NCI-H1417 (cell line): ENCODE measurements at places on chromosomes 2 and 18.

- no peak for DNase-seq
Measured at GRCh38 chr18:44716697-44717163, 36.0 kb downstream of the SETBP1 start.

- DNase-seq, result no peak
Measured at GRCh38 chr2:16742026-16742425, 76.4 kb upstream of the CYRIA start.

GRCh38 chr2:45649858-45650811 lies 1.3 kb upstream of the PRKCE start:
- DNase-seq, result peak; percentile 67

- no peak for DNase-seq
Measured at GRCh38 chr2:187034434-187034833, 185.5 kb upstream of the ZSWIM2 start.

DNA sequence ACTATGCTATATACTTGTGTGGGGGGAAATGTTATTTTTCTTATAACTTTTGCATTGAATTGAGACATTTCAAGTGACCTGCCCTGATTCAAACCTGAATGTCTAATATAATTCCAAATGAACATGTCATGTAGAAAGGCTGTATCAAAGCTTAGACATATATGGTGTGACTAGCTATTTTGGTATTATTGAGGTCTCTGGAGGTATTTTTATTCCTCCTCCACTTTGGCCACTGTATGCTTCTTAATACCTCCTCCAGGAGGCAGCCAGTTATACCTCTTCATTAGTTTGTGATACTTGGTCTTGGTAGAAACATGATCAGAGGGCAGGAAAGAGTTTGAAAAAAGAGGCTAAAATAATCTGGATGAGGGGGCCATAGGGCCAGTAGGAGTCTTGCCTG lies 217.1 kb downstream of the TCF4 start:
- DNase-seq, result no peak
